ENCODE measurements at places on chromosomes 5 and 9.
A peak's percentile ranks its signal among the peaks of the same experiment; 100 is the strongest.

DNA sequence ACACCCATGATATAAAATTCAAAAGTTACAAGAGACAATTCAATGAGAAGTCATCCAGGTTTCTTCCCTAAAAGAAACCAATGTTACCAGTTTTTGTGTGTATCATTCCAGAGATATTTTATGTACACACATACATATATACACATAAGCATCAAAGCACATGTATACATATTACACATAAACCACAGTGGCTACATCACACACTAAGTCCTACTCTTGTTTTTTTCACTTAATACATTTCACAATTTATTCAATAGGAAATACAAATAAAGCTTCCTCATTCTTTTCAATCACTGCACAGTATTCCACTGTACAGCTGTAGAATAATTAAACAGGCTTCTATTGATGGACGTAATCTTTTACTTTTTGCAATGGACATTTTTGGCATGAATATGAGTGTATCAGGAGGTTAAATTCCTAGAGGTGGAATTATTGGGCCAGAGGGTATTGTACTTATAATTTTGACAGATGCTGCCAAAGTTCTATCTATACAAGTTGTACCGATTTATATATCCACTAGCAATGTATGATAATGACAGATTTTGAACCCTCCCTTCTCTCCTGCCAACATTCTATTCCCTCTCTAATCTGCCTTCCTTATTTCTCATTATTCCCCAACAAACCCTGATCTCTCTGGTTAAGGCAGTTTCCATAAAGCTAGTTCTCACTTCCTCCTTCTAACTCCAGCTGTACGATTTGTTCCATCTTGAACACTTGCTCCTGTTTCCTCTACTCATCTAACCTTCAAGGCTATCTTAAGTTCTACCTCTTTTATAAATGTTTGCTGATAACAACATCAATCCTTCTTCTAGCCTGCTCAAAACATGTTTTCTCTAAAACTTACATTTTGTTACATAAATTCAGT is 35.2 kb downstream of the MRPS27 start:
- no peak for DNase-seq

GRCh38 chr9:132762896-132763295 is 92.6 kb downstream of the GTF3C4 start:
- DNase-seq = no peak

GRCh38 chr9:17600962-17601593 is 22.2 kb downstream of the SH3GL2 start:
- DNase-seq = no peak

DNA sequence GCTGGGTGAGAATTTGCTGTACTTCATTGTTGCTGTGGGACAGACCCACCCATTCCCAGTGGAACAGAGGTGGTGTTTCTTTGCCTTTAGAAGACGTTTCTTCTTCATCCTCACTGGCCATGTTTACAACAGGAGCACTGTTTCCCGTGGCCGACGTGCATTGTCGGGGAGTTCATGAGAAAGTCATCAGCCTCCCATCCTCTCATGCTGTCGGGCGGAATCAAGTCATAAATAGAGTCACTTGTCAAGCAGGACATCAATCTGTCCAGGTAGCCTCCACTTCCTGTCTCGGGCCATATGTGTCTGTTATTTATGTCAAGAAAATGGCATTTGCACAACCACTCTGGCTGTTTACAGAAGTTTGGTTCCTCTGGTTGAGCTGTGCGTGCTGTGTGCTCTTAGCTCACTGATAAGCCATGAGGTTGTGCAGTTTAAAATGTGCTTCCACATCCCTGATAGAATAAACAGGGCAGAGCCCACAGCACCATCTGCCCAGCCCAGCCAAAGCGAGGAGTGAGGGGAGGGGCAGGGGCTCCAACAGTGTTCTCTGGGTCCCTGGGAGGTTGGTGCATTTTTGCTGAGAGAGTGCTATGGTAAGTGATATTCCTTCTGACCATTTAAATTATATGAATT is 401.9 kb upstream of the IRX2 start:
- no peak for DNase-seq

DNA sequence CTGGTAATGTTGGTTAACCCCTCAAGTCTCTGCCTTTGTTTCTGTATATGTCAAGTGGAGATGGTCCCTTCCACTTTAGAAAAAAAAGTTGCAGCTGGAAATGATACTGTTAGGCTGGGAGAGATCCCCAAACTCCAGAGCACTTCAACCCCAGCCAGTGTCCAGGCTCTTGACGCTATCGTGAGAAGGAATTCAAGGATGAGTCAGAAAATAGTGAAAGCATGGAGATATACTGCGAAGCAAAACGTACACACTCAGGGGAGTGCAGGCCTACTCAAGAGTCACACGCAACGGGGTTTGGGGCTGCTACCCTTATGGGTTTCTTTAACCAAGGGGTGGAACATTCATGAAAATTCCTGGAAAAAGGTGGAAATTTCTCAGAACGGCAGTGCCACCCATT is 24.9 kb downstream of the KCNV2 start:
- DNase-seq = no peak

GRCh38 chr5:179768326-179769085 is 25.3 kb upstream of the LTC4S start:
- DNase-seq = no peak

- no peak for DNase-seq
Observed at GRCh38 chr5:145661737-145662485, 173.2 kb downstream of the PRELID2 start.

- DNase-seq = no peak
Observed at GRCh38 chr5:45093377-45093776, 284.6 kb downstream of the MRPS30 start.

DNA sequence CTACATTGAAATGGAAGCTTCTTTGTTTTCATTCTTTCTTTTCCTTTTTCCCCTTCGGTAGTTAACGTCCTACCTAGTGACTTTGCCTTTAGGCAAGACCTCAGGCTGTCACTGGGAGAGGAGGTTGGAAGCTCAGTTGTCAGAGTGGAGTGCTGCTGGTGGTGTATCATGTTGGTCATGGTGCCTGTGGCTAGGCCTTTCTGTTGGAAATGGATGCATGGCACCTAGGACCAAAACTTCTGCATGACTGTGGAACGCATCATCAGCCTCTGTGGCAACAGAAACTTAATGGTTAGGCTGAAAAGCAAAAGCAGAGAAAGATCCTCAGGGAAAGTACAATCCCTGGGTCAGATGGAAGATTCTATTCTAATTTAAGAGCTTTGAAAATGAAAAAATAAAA is 57.9 kb downstream of the OSTF1 start:
- DNase-seq = no peak

DNA sequence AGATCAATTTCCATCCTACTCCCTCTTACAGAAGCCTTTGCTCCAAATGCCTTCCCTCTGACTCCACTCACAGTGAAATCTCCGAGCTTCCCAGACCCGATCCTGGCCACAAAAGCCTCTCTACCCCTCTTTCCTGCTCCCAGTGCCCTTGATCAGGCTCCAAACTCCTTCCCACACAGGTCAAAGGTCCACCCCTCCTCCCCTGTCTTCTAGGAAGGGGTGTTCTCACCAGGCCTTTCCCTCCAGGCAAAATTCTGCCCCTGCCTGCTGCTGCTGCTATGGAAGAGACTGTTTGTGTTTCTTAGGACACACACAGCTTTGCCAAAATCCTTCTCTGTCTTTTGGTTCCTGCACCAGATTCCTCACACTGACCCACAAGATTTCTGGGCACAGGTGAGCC is 85.8 kb upstream of the ALDH1A1 start:
- DNase-seq = no peak

DNA sequence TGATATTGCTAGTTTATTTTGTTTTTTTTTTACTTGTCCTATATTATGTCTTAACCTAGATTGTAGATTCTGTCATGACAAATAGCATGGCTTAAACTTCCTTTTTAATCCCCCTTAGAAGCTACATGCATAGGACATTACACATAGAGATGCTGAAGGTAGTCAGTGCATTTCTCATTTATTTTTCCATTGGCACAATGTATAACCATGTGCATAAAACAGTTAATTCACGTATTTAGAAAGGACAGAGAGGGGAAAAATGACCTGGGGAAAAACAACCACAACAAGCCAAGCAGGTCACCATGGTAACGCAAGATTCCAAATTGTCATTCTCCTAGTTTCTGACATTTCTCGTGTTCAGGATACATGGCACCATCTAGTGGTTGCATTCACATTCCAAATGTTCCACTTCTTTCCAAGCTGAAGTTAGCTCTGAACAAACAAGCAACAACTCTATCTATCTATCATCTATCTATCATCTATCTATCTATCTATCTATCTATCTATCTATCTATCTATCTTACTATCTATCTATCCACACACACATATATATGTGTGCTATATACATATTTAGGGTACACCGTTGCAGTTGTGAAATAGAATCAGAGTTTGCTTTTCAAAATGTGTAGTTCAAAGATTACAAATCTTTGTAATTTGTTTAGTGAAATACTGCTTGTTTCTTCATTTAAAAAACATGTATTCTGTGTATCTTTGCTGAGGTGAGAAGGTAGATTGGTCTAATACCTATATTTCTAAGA is 487.2 kb upstream of the ST8SIA4 start:
- DNase-seq = peak; percentile 44

- DNase-seq = no peak
Observed at GRCh38 chr9:121277026-121277425, 9.1 kb downstream of the GSN start.

DNA sequence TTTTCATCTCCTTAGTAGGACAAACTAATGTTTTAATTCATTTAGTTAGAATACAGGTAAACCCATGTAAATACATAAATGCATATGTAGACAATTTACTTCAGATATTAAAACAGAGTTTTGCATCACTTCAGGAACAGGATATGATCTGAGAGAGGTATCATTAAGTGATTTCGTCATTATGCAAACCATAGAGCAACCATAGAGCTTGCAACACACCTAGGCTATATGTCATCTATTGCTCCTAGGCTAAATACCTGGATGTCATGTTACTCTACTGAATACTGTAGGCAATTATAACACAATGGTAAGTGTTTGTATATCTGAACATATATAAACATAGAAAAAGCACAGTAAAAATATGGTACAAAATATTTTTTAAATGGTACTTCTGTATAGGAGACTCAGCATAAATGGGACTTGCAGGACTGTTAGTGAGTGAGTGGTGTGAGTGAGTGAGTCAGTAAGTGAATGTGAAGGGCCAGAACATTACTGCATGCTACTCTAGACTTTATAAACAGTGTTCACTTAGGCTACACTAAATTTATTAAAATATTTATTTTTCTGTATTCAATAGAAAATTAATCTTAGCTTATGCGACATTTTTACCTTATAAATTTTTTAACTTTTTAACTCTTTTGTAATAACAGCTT is 1377.5 kb upstream of the CDH9 start:
- no peak for DNase-seq

- no peak for DNase-seq
Observed at GRCh38 chr5:137092831-137093230, 406.3 kb downstream of the SPOCK1 start.

- DNase-seq = no peak
Observed at GRCh38 chr9:127457191-127457878, 6.0 kb downstream of the LRSAM1 start.

- no peak for DNase-seq
Observed at GRCh38 chr9:137688725-137689124, 69.9 kb downstream of the EHMT1 start.

- peak; percentile 43 for DNase-seq
Observed at GRCh38 chr9:33161011-33161588, 6.0 kb downstream of the B4GALT1 start.

DNA sequence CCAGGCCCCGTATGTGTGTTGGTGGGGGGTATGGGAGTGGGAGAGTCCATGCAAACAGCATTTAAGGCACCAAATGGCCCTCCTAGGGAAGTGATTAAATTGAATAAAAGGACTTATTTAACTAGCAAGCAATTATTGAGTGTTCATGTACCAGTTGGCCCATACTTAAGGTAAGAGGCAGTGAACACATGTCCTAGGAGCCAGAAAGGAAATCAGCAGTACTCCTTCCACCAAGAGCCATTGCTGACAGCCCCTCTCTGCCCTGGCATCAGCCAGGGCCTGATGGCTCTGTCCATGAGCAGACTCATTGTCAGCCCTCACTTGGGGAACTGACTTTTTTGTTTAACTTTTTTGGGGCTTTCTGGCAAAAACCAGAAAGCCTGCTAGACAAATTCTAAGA is 10.4 kb upstream of the SHROOM1 start:
- no peak for DNase-seq
